ENCODE measurements at places on chromosomes 11 and 22. TPM values are rescaled to one million over a fixed set of nuclear protein-coding genes. Genes with fewer than 3 reads are reported as not detected.

Gene SCGB1C1
- total RNA-seq: not detected

DNA sequence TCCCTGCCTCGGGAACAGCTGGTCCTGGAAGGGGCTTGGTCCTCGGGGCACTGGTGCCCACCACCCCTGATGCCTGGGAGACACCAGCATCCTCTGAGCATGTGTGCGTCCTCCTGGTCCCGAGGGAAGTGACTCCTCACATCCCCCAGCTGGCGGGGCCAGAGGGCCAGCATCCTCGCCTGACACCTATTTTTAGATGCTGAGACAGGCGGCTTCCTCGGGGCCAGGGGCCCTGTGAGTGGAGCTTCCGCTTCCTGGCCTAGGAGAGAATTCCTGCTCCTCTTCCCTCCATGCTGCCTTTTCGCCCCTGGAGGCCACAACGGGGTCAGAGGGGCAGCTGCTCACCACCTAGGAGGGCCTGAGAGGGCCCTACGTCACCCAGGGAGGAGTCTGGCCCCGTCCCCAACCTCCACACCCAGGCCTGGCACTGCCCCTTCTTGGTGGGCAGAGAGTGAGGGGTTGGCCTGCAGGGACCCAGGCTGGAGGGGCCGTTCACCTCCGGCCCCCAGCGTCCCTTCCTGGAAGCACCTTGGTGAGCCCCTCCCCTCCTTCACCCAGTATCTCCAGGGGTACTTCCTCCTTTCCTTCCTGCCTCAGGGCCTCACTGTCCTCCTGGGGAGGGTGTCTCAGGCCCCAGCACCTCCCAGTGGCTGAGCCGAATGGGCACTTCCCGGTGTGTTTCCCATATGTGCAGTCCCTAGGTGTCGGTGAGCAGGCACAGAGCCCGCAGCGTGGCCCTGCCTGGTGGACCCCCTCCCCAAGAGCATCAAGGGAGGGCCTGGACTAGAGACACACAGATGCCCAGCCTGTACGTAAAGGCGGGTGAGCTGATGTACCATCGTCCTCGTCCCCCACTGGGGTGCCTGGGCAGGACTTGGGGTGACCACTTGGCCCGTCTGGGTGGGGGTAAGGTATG, 6.1 kb downstream of the CD81 start:
- peak; percentile 67 for DNase-seq

GRCh38 chr22:38098410-38099249, 11.9 kb downstream of the BAIAP2L2 start:
- peak; percentile 35 for DNase-seq

DNA sequence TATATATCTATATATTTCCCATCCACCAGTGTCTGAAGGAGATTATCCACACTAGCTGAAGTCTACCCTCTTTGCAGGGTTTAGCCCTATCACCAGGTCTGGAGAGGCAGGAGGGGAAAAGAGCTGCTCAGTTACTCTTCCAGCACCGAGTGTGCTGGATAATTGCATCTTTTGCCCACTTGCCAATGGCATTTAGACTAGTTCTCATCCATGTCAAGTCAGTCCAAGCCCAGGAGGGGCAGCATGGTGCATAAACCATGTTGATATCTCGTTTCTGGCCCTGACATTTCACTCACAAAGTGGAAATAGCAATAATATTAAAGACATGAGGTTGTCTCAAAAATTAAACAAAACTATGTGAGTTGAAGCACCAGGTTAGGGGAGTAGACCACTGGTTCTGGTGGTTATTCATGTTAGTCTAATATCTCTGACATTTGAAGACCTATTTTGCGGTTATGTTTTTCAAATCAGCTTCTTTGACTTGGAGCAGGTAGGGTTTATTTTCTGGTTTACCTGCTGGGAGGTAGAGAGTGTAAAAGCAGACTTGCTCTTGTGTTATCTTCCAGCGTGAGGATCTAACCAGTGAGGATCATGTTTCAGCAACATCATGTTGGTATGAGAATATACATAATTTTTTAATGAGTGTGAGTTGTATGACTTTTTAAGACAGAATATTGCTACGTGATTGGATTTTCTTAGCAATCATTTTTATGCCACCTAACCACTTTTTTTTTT, 273.2 kb upstream of the KIRREL3 start:
- no peak for DNase-seq

DNA sequence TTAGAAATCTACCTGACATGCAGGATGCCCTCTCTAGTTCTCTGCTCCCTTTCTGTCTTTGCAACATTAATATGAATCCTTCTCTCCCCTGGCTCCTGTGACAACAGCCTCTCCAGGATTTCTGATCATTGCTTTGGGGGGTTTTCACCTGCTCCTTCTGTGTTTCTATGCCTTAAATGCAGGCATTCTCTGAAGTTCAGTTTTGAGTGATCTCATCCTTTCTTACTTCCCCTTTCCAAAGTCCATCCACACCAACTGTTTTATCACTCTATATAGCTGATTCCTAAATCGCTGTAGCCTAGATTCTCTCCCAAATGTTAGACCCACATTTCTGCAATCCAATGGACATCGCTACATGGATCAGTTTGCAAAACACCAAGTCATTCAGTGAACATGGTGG, 330.7 kb upstream of the NCAM1 start:
- DNase-seq: no peak

DNA sequence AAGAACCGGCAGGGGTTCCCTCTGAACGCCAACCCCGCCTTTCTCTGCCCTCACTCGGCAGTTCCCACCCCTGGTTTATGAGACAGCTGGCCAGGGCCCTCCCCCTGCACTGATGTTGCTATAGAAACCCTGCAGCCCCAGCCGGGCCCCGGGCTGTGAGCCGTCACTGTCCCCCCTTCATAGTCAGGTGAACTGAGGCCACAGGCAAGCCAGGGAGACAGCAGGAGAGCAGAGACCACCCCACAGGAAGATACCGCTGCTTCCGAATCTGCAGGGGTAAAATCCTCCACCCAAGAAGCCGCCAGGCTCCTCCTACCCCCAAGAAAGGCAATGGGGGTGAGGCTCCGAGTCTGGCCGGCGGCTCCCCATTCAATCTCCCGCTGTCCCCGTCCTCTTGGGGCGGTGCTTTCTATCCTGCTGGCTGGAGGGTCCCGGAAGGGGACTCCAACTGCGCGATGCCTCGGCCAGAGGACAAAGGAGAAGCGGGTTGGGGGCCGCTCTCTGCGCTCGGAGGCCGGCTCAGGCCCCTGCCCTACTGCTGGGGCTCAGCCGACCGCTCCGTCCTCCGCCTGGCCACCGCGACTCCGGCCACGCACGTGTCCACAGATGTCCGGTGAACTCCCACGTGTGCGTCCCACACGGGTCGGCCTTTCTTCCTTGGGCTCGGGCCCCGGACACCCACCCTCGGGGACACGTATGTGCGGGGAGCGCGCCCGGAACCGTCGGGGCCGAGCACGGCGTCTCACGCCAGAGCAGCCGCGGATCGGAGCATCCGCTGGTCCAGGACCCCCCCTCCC, 587 bp downstream of the SLC25A22 start:
- DNase-seq: peak; percentile 91

GRCh38 chr11:47552056-47552565, 821 bp downstream of the CELF1 start:
- DNase-seq: peak; percentile 58

DNA sequence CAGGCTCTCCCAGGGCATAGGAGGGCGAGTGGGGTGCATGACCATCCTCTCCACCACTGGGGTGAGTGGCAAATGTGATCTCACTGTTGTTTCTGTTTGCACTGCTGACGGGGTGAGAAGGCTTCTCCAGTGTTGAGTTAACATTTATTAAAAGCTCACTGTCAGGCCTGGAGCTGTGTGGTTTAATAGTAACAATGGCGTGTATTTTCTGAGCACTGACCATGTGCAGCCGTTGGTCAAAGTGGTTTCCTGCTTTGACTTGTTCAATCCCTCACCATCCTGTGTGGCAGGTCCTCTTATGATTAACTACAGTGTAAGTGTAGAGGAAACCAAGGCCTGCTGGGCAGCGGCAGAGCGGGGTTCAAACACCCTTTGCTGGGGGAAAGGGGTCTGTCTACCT, 4.4 kb downstream of the A4GALT start:
- no peak for DNase-seq

Gene CHRNA10
- 0.97 TPM for total RNA-seq

DNA sequence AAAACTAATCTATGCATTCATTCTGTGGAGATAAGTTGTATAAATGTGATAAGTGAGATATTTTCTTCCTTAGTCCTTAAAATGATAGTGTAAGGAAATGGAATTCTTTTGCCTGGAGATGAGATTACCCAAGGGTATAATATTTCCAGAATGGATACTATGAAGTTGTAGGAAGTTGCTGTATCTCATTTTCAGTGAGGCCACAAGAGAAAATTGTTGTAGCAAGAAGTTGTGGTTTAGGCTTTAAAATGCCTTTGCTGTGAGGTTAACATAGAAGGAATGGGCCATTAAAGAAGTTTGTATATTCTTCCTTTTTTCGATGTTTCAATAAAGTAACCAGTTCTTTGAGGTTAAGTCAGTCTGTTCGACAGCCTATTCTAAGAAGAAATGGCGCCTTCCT, 50.7 kb upstream of the LIN7C start:
- DNase-seq: peak; percentile 25

- no peak for DNase-seq
Observed at GRCh38 chr22:44468973-44469372, 29.1 kb downstream of the RTL6 start.

DNA sequence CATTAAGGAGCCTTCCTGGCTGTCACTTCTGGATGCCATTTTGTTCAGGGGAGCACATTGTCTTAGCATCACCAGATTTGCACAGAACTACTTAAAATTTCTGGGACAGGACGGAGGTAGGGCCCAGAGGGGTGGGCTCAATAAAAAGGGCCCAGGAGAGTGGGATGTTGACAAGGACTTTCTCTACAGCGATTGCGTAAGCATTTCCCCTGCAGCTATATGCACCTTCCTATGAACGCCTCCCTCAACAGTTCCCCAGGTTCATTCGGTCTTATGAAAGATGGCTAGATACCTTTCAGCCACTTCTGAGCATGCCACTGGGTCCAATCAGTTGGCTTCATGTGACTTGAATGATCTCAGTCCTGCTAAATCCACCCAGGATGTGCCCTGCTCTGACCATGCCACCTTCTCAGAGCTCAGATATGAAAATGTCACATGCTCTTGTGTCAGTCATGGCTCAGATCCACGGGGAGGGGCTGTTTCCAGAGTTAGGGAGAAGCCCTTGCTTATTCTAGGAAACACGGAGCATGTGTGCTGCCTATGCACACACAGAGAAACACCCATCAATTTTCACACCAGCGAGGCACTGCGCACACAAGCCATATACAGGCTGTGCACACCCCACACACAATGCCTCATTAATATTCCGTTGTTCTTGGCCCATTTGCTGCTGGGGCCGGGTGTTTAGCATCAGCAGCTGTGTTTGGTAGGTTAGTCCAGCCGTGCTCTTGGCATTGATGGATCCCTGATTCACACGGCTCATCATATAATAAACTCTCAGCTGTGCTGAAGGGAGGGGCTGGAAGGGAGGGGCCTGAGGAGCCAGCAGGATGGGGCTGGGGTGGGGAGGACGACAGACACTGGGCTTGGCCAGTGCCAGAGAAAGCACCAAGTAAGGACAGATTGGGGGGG, 52.5 kb upstream of the NNMT start:
- DNase-seq: no peak

Gene EML3
- total RNA-seq: 21.6 TPM

Gene OVOL1
- not detected for total RNA-seq

GRCh38 chr22:33116841-33117547, 58.8 kb upstream of the SYN3 start:
- DNase-seq: no peak

DNA sequence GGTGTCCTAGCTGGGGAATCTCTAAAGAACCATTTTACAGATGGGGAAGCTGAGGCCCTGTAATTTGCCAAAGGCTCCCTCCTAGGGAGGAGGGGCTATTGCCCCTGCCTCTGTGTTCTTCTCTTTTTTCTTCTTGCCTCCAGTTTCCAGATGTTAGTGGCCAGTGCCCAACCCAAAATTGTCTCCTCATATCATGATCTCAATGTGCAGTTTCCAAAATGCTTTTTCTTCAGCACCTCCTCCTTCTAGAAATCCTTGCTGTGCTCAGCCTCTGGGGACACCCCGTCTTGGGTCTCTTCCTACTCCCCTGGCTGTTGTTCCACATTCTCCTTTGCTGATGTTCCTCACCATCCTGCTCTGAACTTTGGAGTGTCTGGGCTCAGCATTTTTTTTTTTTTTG, 9.5 kb upstream of the CHRM1 start:
- no peak for DNase-seq

DNA sequence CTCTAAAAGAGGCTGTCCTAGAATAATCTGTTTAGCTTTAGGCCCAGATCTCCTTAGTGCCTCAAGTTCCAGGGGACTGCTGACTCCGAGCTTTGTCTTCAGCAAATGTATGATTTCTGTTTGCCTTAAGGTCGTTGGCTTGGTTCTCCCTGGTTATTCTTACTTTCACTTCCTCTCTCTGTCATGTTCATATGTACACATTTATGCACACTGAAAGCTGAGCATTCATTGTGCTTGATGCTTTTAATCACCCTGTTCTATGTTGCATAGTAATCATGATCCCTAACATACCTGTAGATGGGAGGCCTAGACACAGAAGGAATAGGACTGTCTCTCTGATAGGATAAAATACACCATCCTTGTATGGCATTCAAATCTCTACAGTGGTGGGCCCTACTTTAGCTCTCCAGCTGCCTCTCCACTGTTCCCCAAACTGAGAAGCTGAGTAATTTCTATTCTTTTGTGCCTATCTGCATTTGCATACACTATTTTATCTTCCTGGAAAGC, 7.2 kb downstream of the PPFIBP2 start:
- DNase-seq: no peak

GRCh38 chr11:62575837-62576236, 2.1 kb upstream of the EEF1G start:
- DNase-seq: no peak

DNA sequence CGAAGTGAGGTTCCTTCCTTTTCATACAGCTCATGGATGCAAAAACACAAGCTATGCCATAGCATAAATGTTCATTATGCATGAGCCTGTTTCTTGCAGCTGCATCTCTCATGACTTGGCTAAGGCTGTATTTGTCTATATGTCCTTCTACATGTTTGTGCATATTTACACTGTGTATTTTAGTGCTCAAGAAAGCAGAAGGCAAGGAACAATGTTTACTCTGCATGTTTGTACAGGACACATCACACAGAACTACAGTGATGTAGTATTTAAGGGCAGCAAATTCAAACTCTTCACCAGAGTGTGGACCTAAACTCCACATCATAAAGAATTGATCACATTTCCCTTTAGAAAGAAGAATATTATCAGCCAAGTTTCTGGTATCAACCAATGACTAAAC, 170.3 kb downstream of the CADM1 start:
- DNase-seq: no peak

GRCh38 chr11:924406-925157, 1.1 kb upstream of the AP2A2 start:
- no peak for DNase-seq

- DNase-seq: no peak
Observed at GRCh38 chr22:28478564-28478963, 201.1 kb downstream of the TTC28 start.

Gene SCN3B
- total RNA-seq: under 0.01 TPM

Gene SMIM35
- not detected for total RNA-seq

- DNase-seq: no peak
Observed at GRCh38 chr11:29876192-29876591, 140.6 kb downstream of the KCNA4 start.
